ENCODE measurements at places on chromosomes 6 and 20.

DNA sequence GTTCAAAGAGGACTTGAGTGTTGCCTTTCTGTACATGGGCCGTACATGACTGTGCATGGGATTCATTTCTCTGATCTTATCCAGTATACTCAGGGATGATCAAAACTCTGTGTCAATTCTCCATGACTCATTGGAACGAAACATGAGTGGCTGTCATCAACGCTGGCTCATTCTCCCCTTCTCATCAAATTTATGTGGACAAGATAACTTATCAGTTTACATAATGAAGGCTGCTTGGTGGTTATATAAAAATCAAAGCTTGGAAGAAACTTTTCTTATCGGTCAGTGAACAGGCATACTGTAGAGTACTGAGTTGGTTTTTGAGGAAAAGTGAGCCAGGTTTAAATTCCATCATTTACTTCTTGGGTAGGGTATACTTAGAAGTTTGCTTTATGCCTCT lies 24.9 kb downstream of the CRISP1 start:
- H3K4me3 ChIP-seq = no peak overlapping the region
- H3K27me3 ChIP-seq = no peaks in the 10 kb centered on the region
- H3K27ac ChIP-seq = no peak overlapping the region
- no peaks in the 10 kb centered on the region for H3K4me1 ChIP-seq
- no peaks in the 10 kb centered on the region for H3K36me3 ChIP-seq
- no peak for DNase-seq

DNA sequence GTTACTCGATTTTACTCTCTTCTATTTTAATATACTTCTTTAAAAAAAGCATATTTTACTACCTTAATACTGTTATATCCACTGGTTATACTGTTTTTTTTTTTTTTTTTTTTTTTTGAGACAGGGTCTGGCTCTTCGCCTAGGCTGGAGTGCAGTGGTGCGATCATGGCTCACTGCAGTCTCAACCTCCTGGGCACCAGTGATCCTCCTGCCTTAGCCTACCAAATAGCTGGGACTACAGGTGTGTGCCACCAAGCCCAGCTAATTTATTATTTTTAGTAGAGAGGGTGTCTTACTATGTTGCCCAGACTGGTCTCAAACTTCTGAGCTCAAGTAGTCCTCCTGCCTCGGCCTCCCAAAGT lies 170.7 kb downstream of the DOK5 start:
- no peak for DNase-seq
- H3K4me1 ChIP-seq = no peaks in the 10 kb centered on the region
- no peak overlapping the region for H3K4me3 ChIP-seq

GRCh38 chr6:116426551-116426950 lies 34.6 kb upstream of the CALHM6 start:
- no peaks in the 10 kb centered on the region for H3K27me3 ChIP-seq
- no peaks in the 10 kb centered on the region for H3K4me1 ChIP-seq
- no peak overlapping the region for H3K27ac ChIP-seq
- no peaks in the 10 kb centered on the region for H3K36me3 ChIP-seq
- no peak overlapping the region for H3K4me3 ChIP-seq

DNA sequence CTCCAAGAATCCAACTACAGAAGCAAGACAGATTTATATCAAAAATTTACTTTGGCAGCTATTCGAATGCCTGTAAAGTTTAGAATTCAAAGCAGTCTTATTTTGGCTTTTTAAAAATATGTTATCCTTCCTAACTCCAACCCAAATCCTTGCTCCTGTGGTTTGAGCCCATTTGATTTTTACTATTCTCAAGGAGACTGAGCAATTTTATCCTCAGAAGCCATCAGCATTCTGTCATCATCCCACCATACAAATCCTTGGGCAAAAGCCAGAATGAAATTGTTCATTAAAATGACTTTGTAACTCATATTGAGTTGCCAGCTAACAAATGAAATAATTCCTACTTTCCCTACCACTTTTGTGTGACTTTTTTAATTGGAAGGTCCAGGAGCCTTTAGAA lies 392.8 kb downstream of the ADGRB3 start:
- H3K27me3 ChIP-seq = no peaks in the 10 kb centered on the region
- H3K4me3 ChIP-seq = no peak overlapping the region
- H3K27ac ChIP-seq = no peak overlapping the region
- DNase-seq = no peak
- H3K36me3 ChIP-seq = no peaks in the 10 kb centered on the region

DNA sequence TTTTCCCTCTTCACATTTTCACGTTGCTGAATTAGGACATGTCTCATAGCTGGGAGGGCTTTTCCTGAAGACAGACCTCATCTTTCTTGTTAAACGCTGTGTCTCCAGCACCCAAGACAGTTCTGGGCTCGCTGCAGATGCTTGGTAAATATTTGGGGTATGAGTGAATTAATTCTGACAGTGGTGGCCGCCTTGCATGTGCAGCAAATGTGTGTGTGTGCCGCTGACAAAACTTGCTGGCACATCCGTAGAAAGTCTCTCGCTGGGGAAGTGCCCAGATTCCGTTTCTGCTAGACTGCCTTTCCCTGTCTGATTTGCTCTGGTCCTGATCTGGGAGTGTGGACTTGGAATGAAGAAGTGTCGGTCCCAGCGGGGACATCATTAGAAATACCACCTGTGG lies 48.2 kb upstream of the ZNFX1 start:
- DNase-seq = no peak
- H3K36me3 ChIP-seq = no peaks in the 10 kb centered on the region
- no peak overlapping the region for H3K4me3 ChIP-seq
- peaks cover 12% of the 10 kb centered on the region for H3K4me1 ChIP-seq
- no peak overlapping the region for H3K27ac ChIP-seq

GRCh38 chr6:148984531-148985056 lies 237.8 kb downstream of the UST start:
- H3K27ac ChIP-seq = no peak overlapping the region
- peaks cover 4% of the 10 kb centered on the region for H3K36me3 ChIP-seq
- no peak overlapping the region for H3K4me3 ChIP-seq
- no peak for DNase-seq
- H3K27me3 ChIP-seq = no peaks in the 10 kb centered on the region
- no peaks in the 10 kb centered on the region for H3K4me1 ChIP-seq

DNA sequence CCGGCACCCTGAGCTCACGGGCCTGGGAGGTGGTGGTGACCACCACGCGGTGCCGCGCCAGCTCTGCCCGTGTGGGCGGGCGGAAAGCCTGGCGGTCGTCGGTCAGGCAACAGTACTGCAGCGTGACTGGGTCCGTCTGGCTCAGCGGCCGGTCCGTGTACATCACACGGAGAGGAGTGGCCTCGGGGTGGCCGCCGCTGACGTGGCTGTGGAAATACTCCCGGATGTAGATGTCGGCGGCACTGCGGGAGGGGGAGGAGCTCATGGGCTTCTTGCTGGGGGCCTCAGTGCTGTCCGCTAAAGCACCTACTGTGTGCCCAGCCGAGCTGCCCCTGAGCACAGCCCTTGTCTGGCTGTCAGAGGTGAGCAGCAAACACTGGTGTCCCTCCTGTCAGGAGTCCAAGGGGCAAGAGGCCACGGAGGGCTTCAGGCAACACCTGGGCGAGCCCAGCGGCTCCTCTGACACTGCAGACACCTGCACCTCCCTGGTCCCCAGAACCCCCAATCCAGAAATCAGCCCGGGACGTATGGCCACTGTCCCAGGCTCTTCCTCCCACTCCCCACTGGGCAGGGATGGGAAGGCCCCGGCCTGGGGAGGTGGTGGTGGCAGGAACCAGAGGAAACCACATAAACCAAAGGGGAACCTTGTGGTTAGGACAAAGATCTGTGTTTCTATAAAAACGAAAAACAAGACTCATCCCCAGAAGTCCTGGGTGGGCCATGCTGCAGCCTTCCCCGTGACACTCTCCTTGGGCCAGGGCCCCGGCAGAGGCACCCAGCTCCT lies 6.5 kb downstream of the HELZ2 start:
- peaks cover 14% of the 10 kb centered on the region for H3K36me3 ChIP-seq
- no peaks in the 10 kb centered on the region for H3K27me3 ChIP-seq
- peak; percentile 46 for DNase-seq
- H3K4me1 ChIP-seq = peaks cover 24% of the 10 kb centered on the region

GRCh38 chr6:71402096-71402495 lies 113.5 kb downstream of the OGFRL1 start:
- DNase-seq = no peak
- no peaks in the 10 kb centered on the region for H3K4me1 ChIP-seq
- H3K27me3 ChIP-seq = peaks cover 26% of the 10 kb centered on the region

- H3K36me3 ChIP-seq = no peaks in the 10 kb centered on the region
- no peak overlapping the region for H3K27ac ChIP-seq
- peaks cover 6% of the 10 kb centered on the region for H3K4me1 ChIP-seq
- peaks cover 54% of the 10 kb centered on the region for H3K27me3 ChIP-seq
Observed at GRCh38 chr6:1049170-1049569, 262.7 kb upstream of the FOXQ1 start.

- peaks cover 80% of the 10 kb centered on the region for H3K27me3 ChIP-seq
- no peak overlapping the region for H3K27ac ChIP-seq
- no peak for DNase-seq
Observed at GRCh38 chr20:813390-813789, 20.1 kb upstream of the FAM110A start.

GRCh38 chr6:69813508-69813907 lies 16.7 kb upstream of the LMBRD1 start:
- peak overlapping the region; percentile 8 for H3K4me3 ChIP-seq
- peaks cover 5% of the 10 kb centered on the region for H3K27me3 ChIP-seq
- peak overlapping the region; percentile 75 for H3K27ac ChIP-seq
- no peak for DNase-seq
- peaks cover 37% of the 10 kb centered on the region for H3K4me1 ChIP-seq

- peak overlapping the region; percentile 87 for H3K4me3 ChIP-seq
- H3K27ac ChIP-seq = peak overlapping the region; percentile 100
- H3K27me3 ChIP-seq = no peaks in the 10 kb centered on the region
- peaks cover 26% of the 10 kb centered on the region for H3K4me1 ChIP-seq
- DNase-seq = no peak
Observed at GRCh38 chr6:10695086-10695657, 400 bp downstream of the PAK1IP1 start.

GRCh38 chr6:6218759-6219085 lies 101.7 kb downstream of the F13A1 start:
- H3K4me3 ChIP-seq = no peak overlapping the region
- peaks cover 3% of the 10 kb centered on the region for H3K36me3 ChIP-seq
- no peaks in the 10 kb centered on the region for H3K4me1 ChIP-seq

GRCh38 chr6:2810092-2810671 lies 31.5 kb downstream of the SERPINB1 start:
- no peak overlapping the region for H3K4me3 ChIP-seq
- no peaks in the 10 kb centered on the region for H3K27me3 ChIP-seq
- H3K36me3 ChIP-seq = no peaks in the 10 kb centered on the region

- H3K27ac ChIP-seq = no peak overlapping the region
- no peaks in the 10 kb centered on the region for H3K36me3 ChIP-seq
- H3K4me1 ChIP-seq = no peaks in the 10 kb centered on the region
- H3K4me3 ChIP-seq = no peak overlapping the region
Observed at GRCh38 chr6:63371104-63371715, 51.4 kb upstream of the LGSN start.

GRCh38 chr6:5490501-5491069 lies 229.3 kb downstream of the FARS2 start:
- H3K27ac ChIP-seq = no peak overlapping the region
- no peaks in the 10 kb centered on the region for H3K36me3 ChIP-seq
- no peaks in the 10 kb centered on the region for H3K27me3 ChIP-seq
- H3K4me1 ChIP-seq = peaks cover 5% of the 10 kb centered on the region

GRCh38 chr6:150343434-150343833 lies 25.4 kb upstream of the IYD start:
- H3K4me1 ChIP-seq = no peaks in the 10 kb centered on the region
- H3K36me3 ChIP-seq = no peaks in the 10 kb centered on the region
- H3K27ac ChIP-seq = no peak overlapping the region
- DNase-seq = no peak
- no peak overlapping the region for H3K4me3 ChIP-seq

DNA sequence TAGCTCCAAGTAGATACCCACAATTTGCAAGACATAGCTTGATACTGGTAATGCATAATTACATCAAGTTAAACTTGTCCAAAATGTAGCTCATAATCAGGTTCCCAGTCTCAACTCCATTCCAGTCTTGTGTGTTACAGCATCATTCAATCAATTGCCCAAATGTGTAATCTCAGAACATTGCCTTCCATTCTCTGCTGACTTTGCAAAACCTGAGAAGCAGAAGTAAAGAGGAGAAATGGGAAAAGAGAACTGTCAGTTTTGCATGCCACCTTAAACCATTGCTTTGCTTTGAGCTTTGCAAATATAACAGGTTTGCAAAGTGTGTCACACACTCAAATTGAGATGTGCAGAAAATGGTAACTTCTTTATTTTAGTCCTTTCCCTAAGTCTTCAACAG lies 40.3 kb upstream of the CNKSR3 start:
- no peaks in the 10 kb centered on the region for H3K4me1 ChIP-seq
- peaks cover 12% of the 10 kb centered on the region for H3K27me3 ChIP-seq
- H3K27ac ChIP-seq = no peak overlapping the region
- no peak for DNase-seq
- no peak overlapping the region for H3K4me3 ChIP-seq

Data from central memory CD8-positive, alpha-beta T cell (primary cell).